ENCODE measurements at places on chromosomes 16 and 17.

- no peak for DNase-seq
Observed at GRCh38 chr17:48388955-48389743, 40.9 kb downstream of the SKAP1 start.

DNA sequence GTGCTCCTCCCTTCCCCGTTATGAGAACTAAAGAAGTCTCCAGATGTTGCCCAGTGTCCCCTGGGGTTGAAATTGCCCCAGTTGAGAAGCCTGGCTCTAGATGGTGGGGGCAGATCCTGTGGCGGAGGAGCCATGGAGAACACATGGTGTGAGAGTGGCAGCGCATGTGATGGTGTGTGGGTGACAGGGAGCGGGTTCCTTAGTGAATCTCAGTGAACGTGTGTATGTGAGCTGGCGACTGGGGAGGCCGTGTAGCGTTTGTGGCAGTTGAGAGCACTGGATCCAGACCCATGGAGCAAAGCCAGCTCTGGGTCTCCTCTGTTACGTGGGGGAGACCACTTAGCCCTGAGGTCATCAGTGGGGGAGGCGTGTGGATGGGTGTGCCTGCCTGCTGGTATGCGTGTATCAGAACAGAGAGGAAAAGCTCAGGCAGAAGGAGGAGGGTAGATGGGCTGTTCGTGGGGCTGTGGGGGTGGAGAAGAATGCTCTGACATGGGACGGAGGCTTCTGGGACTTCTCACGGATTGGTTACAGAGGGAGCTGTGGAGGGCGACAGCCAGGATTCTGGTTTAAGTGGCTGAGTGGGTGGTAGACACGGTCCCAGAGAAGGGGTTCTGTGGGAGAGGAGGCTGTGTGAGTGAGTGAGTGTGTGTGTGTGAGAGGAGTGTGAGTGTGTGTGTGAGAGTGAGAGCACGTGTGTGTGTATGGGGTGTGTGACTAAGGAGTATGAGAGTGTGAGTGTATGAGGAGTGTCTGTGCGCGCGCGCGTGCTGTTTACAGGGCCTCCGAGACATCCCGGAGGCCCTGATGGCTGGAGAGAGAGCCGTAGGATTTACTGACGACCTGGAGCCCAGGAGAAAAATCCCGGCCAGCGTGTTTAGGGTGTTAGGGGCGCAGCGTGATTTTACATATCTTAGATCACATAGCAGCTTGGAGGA is 193.8 kb downstream of the SNX29 start:
- DNase-seq: no peak

GRCh38 chr16:74887084-74887483 is 97.8 kb downstream of the WDR59 start:
- no peak for DNase-seq

DNA sequence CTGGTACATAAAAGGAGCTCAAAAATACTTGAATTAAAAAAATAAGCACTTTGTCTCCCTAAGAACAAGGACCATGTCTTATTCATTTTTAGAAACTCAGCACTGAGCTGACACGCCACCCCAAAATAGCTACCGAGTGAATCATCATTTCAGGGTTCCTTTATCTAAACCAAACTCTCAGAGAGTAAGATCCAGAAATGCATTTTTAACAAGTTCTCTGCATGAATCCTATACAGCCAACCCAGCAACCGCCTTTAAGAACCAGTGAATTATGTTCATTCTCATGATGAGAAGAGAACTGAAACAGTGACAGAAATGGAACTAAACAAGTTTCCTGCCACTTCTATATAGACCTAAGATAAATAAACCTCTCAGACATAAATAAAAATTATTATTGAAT is 8.7 kb downstream of the C16orf87 start:
- DNase-seq: peak; percentile 54

- DNase-seq: no peak
Observed at GRCh38 chr16:30769379-30770089, 7.4 kb downstream of the RNF40 start.

GRCh38 chr16:50844840-50845239 is 103.0 kb downstream of the CYLD start:
- no peak for DNase-seq

GRCh38 chr17:78411241-78411857 is 32.9 kb downstream of the PGS1 start:
- DNase-seq: no peak

DNA sequence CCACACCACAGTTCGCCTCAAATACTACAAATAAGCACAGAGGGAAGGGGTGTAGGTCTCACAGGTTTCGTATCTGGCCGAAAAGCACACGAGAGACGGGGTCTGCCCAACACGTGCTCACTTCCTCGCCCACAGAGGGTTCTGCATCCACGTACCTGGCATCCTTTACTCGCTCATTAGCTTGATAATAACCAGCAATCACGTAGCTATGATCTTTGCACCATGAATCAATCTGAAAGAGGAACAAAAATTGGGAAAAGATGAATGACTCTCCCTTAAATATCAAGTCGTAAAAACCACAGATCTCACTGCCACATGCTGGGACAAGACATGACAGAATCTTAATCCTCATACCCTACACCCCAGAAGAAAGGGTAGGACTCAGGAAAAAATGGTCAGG is 10.5 kb downstream of the EMC8 start:
- DNase-seq: no peak

DNA sequence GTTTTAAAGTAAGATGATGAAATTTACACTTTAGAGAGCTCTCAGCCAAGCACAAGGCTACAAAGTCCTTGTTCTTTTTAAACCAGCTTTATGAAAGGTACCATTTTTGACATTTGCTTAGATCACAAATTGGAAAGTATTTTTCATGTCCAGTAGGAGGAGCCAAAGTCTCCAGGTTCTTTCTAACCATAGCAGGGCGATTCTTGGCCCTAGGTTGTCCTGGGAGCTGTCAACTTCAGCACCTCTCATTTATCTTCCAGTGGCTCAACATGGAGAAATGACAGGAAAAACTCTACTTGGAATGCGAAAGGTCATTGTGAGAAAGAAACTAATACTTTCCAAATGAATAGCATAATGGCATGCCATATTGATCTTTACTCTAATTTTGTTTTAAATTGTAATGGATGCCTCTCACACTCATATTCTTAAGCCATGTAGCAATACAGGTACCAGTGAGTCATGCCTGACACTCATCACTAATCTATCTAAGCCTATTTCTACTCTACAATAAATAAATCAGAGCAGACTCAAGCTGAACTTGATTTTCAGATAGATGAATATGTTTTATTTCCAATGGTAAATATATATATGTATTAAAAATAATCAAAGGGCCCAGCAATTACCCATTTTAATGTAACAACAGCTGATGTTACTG is 919.1 kb upstream of the EEF2KMT start:
- DNase-seq: no peak

GRCh38 chr17:80465327-80465974 is 11.0 kb downstream of the NPTX1 start:
- DNase-seq: no peak

- DNase-seq: no peak
Observed at GRCh38 chr17:49859991-49860953, 12.4 kb upstream of the TAC4 start.

GRCh38 chr16:27177031-27177774 is 26.1 kb upstream of the KDM8 start:
- no peak for DNase-seq

GRCh38 chr17:79652999-79653643 is 42.3 kb upstream of the RBFOX3 start:
- DNase-seq: no peak

DNA sequence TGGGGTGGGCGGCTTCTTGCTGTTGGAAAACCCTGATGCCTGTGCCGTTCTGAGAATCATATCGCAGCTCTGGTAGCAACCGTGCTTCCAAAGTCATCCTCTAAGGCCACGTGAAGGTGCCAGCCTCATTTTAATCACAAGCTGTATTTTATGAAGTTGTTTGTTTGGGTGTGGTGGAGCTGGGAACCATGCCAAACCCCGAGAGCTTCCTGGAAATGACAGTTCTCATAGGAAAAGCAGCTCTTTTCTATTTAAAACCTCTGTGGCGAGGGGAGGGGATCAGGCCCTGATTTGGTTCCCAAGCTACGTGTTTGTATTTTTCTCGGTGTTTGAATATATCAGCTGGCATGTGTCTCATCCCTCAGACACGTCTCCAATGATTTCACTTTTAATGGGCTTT is 21.7 kb downstream of the KNOP1 start:
- DNase-seq: no peak

DNA sequence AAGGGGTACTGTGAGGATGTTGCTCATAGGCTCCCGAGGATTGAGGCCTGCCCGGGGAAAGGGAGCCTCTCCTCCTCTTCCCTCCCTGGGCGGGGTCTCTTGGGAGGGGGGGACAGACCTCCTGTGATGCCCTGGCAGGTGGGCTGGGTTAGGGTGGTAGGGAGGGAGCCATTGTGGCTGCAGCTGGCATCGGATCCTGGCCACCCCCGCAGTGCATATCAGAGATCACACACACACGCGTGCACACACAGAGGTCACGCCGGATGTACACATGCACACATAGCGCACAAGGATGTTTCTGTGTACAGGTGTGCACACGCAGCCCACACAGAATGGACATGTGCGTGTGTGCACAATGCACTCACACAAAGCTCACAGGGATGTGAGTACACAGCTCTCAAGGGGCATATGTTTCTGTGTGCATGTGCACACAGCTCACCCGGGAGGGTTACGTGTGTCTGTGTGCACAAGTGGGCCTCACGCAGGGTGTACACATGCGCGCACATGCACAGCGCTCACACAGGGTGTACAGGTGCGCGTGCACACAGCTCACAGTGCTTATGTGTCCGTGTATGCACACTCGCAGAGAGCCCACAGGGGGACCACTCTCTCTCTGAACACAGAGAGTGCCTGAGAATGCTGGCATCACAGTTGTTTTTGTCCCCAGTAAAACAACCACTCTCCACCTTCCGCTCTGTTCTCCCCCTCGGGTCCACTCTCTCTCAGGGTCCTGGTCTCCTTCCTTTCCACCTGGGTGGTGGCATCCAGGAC is 2.4 kb downstream of the GJD3 start:
- DNase-seq: no peak

DNA sequence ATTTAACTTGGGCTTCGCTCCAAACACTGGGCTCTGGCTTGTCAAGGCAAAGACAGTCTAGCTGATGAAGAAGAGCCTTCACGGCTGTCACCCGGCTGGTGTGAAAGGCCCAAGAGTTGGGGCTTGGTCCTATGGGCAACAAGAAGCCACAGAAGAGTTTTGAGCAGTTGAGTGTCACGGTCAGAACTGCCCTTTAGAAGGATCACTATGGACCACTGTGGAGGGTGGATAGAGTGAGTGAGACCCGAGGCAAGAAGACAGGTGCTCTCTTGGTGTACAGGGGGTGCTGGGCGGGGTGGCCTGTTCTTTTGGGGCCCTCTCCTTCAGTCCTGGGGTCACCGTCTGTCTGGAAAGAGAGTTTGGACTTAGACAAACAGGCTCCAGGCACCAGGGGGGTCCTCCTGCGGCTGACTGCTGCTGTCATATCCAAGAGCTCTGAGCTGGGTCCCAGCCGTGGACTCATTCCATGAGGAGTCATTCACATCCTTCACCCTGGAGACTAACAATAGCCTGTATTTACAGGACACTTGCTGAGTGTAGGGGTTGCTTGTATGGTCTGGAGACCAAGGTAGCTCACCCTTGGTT is 2.4 kb downstream of the PIMREG start:
- DNase-seq: no peak

- no peak for DNase-seq
Observed at GRCh38 chr16:674968-675883, at the start of gene RHBDL1. Gene RHBDL1, plus strand, starts transcription at chr16:675671. Its CDS starts 120 bp downstream, at chr16:675791.

DNA sequence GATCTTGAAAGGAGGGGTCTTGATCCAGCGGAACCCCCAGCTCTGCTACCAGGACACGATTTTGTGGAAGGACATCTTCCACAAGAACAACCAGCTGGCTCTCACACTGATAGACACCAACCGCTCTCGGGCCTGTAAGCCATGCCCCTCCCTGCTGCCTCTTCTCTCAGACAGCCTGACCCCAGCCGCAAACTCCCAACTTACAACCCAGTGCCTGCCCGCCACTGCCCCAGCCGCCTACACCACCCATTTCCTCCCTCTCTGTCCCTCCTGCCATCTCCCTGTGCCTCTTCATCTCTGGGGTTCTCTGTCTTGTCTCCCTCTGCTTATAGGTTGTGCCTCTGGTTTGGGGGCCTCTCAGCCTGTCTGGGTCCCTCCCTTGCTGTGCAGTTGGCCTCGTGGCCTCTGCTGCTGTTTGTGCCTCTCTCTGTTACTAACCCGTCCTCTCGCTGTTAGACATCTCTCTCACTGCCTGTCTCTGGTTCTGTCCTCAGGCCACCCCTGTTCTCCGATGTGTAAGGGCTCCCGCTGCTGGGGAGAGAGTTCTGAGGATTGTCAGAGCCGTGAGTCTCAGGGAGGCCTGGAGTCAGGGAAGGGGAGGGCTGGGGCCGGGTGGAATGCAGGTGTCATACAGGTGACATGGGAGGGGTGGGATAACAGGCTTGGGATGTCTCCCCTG is 9.6 kb downstream of the ERBB2 start:
- no peak for DNase-seq

DNA sequence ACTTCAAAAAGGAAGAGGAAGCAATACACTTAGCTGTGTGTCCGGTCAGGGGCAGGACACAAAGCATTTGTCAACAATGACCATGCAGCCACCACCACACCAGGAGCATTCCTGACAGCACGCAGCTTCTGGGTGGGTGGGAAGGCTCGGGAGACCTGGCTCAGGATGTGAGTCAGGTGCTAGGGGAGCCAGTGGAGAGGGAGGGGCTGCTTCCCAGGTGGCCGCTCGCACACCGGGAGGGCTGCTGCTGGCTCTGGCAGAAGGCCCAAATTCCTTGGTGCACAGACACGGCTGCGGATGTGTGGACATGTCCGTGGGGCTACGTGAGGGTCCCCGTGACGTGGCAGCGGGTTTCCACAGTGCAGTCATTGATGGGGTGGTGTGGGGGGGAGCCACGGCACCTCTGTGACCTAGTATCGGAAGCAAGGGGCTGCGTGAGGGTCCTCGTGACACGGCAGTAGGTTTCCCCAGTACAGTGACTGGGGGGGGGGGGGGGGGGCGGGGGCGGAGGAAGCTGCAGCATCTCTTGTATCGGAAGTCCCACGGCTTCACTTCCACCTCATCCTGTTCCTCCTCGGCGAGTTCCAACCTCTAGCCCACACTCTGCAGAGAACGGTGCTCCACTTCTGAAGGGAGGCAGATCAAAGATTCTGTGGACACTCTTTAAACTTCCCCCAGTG is 112.8 kb downstream of the ZNF778 start:
- DNase-seq: no peak

GRCh38 chr16:28858421-28858820 is 5.2 kb upstream of the SH2B1 start:
- DNase-seq: no peak

GRCh38 chr16:25140459-25140858 is 28.9 kb downstream of the LCMT1 start:
- DNase-seq: no peak

DNA sequence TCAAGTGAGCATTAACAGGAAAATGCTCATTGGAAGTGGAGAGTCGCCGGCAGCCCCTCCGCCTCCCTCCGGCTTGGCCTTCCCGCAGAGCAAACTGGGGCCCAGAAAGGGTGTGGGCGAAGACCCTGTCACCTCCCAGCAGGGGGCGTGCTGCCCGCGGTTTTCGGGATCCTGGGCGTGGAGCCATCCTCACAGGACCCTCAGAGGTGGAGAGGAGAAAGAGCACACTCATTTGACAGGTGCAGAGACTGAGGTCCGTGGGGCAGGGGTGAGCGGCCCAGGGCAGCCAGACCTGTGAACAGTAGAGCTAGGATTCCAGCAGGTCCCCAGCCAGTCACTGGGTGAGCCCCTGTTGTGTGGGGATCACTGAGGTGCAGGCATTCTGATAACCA is 1002.9 kb downstream of the KCNJ18 start:
- no peak for DNase-seq

All from GM06990 (cell line).